Esophagus mucosa (tissue), 1 donor: ENCODE measurements at places on chromosomes 4 and X.

GRCh38 chrX:9355739-9356138 is 109.1 kb upstream of the TBL1X start:
- ATAC-seq = no peak

GRCh38 chrX:112120721-112121120 is 38.1 kb upstream of the TRPC5 start:
- ATAC-seq = no peak

- ATAC-seq = peak; percentile 28
These were observed 66.0 kb downstream of the TBL1X start for GRCh38 chrX:9530848-9531274.

GRCh38 chrX:66638591-66639500 is at the start of gene EDA2R:
TSS of gene EDA2R (minus strand) at chrX:66639078. CDS start at chrX:66616020, 23,058 bp downstream.
- ATAC-seq = peak; percentile 84

DNA sequence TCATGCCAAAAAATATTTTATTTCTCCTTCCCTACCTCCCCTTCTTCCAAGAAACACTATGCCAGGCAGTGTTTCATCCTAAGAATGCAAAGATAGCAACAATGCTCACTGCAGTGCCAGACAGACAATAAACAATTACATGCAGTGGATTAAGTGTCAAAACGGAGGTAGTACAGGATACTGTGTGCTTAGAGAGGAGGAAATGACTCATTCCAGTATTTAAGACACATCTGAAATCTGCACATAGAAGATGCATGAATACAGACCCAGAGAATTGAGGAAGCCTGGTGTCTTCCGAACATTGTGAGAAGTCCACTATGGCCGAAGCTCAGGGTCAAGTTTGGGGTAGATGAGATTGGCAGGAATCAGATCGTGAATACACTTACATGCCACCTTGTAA is 326.4 kb downstream of the PPP3CA start:
- peak; percentile 94 for ATAC-seq
